ENCODE measurements at places on chromosomes 5 and 9.
A peak's percentile ranks its signal among the peaks of the same experiment; 100 is the strongest.

DNA sequence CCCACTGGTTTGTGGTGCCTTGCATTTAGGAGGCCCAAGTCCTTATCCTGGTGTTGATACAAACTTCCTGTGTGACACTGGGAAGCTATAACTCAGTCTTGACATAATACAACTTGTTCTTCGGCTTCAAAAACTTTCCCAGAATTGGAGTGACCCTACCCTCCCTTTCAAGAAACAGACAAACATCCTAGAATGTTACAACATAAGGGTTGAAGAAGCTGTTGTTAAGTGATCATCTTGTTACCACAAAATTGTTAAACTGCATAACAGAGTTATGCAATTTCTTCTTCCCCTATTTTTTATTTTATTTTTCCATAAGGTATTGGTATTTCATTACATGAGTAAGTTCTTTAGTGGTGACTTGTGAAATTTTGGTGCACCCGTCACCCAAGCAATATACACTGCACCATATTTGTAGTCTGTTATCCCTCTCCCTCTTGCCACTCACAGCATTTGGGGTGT, 21.3 kb downstream of the TLR4 start:
- no peak for DNase-seq

GRCh38 chr5:148816782-148817181, 9.6 kb upstream of the ADRB2 start:
- no peak for DNase-seq

GRCh38 chr5:14599476-14600127, 18.0 kb downstream of the OTULINL start:
- DNase-seq = no peak

- no peak for DNase-seq
These were observed 46.1 kb downstream of the NR6A1 start for GRCh38 chr9:124725068-124725452.

DNA sequence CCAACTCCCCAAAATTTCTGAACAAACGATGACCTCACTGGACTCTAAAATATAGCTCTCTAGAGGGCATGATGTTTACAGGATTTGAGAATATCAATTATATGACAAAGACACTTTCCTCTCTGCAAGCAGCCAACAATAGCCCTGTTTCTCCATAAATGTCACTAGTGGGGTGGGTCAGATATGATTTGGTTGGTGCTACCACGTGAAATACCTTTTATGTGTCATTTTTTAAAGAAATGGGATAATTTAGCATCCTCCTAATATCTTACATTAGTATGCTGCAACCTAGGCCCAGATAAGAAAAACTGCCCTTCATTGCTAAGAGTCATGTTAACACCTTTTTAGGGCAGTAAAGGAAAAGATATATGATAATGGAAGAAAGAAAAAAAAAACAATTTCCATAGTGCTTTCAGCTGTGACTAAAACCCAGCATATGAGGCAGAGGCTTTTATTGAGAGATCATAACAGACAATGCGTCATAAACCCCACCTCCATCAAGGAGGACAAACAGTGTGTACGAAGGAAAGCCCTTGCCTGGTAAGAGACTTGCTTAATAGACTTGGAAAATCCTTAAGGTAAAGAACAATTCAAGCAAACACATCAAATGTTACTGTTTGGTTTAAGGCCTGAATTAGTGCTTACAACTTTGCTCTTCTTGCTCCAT, 372.4 kb upstream of the PAPPA start:
- DNase-seq = no peak

DNA sequence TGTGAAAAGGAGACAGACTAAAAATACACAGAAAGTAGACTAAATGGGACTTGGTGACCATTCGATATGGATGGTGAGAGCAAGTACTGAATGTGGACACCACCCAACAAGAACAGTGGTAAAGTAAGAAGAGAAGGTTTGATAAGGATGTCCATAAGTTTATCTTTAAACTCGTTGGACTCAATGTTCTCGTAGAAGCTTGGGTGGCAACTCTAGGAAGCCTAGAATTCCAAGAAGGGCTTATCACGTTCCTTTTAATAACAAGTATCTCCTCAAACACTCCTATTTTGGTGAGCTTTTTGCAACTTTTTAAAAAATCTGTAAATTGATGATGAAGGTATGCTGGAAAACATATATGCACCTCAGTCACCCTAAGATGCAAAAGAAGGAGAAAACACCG, 108.6 kb upstream of the CDH6 start:
- no peak for DNase-seq

- no peak for DNase-seq
These were observed 25.5 kb downstream of the ERAP2 start for GRCh38 chr5:96901841-96902240.

DNA sequence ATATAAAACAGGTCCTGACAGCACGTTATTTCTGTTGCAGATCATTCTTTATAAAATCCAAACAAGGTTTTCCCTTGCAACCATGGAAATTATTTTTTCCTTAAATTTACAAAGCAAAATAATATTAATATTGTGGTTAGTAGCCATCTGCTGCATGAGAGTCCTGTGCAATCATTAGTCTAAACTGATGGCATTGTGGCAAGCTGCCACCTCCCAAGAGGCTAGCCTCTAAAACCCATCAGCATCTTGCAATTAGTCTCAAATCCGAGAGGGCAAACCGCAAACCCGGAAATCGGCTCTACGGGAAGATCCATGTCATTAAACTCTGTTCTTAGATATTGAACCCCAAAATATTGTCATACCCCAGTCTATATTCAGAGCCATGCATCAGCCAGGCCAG, 11.3 kb upstream of the CDH6 start:
- no peak for DNase-seq

DNA sequence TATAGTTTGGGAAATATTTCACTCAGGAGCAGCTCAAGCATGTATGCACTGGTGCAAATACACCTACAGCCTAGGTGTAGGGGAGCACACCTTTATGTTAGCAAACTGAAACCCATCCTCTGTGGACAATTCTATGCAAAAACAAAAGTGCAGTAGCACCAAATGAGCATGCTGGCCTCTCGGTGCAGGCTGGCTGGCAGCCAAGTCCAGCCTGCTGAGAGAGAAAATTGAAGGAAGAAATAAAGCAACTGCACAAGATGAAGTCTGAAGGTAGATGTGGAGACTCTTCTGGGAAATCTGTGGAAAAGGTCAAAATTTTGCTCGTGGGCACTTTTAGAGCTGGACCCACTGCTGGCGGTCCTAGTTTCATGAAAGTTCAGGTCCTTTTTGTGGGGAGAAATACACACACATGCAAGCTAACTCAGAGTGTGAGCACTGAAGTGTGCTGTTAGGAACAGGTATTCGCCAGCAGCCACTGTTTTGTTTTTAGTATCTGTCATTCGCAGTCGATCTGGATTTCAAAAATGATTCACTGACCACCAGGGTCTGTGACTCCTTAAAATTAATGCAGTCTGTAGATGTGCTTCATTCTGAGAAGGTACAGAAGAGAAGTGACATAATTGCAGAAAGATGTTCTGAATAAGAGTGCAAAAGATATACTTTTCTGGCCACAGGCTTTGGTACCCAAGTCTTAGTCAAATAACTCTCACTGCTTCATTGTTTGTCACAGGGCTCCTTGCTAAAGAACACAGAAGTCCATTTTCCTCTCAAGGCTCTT, 281.7 kb downstream of the PARP8 start:
- DNase-seq = no peak

DNA sequence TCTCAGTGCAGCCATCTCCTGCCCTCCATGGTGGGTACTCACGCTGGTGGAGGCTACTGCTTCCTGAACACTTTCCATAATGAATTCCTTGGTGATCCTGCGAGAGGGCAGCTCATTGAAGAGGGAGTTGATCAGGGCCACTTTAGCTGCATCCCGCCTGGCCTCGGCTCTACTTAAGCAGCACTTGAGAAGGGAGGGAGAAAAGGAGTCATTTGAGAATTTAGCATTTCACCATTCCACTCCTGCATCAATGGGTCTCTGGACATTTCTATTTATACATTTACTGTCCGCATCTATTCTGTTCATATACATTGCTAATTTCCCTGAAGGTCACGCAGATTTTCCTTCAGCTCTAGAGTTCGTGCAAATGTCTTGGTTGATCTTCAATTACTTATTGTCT, 35.1 kb downstream of the LIX1 start:
- no peak for DNase-seq

GRCh38 chr5:135117590-135117989, 83.6 kb upstream of the PITX1 start:
- no peak for DNase-seq

- DNase-seq = no peak
These were observed 92.1 kb downstream of the LMNB1 start for GRCh38 chr5:126869005-126869451.

- DNase-seq = no peak
These were observed 6.6 kb upstream of the HEMGN start for GRCh38 chr9:97944612-97945011.

DNA sequence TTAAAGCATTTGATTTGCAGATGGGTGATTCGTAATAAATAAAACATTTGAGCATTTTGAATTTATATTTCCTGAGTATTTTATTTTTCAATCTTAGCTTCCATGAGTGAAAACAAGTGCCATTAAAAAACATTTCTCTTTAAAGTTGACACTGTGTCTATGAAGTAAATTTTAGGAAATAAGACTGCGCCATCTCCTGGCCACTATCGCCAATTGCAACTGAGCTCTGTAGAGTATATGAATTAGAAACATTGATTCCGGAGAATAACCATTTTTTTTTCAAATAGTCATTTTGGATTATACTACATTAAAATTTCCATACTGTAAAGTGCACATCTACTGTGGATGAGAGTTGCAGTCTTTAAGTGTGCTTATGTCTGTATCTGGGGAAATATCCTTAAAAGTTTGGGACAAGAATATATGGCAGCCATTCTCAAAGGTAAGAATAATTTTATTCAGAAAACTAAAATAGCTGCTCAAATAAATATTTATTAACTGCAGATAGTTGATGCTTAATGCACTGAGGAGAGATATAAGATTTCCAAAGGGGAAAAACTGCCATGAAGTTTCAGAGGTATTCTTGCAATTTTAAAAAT, 5.9 kb downstream of the DMRTA1 start:
- DNase-seq = peak; percentile 38

DNA sequence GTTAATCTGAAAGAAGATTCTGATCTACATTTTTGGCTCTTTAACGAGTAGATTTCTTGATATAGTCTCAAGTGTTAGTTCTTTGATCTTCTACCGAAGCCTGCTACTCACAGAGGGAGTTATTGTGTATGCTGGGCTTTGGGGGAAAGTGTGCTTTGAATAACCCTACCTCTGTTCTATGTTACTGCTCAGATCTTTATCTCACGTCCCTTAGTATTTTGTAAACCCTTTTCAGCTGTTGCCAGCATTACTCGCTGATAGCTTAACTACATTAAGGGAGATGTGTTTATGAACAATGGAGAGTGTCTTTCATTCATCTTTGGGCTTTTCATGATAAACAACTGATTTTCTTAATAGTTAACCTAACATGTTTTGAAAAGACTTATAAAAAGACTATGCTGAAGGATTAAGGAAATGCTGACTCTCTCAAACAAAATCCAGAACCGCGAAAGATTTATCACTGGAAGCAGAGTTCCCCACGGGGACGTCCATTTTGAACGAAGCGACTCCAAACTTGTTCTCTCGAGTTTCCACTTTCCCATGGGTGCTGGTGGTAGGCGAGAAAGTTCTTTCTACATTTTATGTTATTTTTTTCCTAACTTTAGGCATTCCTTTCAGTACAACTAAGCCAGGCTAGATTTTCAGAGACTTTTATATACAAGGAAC, 27.9 kb upstream of the ALDH1A1 start:
- DNase-seq = no peak

- DNase-seq = no peak
These were observed 129.7 kb downstream of the YIPF5 start for GRCh38 chr5:144040615-144041305.

DNA sequence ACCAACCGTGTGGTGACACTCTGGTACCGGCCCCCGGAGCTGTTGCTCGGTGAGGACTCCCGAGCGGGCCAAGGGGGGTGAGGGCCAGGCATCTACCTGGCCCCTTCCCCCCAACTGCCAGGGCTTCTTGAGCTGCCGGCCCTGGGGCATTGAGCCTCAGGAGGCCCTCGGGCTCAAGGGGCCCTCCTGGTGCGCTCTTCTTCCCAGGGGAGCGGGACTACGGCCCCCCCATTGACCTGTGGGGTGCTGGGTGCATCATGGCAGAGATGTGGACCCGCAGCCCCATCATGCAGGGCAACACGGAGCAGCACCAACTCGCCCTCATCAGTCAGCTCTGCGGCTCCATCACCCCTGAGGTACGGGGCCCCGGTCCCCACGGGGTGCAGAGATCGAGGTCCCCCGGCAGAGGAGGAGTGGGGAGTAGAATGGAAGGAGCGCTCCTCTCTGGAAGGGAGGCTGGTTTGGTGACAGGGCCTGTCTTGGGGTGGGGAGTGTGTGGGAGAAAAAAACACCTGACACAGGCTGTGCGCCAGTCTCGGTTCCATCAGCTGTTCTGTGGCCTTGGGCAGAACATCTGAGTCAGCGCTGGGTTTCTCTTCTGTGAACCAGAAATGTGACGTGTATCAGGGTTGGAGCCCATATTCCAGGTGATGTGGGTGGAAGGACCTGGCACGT, 2.6 kb downstream of the CDK9 start:
- DNase-seq = no peak

DNA sequence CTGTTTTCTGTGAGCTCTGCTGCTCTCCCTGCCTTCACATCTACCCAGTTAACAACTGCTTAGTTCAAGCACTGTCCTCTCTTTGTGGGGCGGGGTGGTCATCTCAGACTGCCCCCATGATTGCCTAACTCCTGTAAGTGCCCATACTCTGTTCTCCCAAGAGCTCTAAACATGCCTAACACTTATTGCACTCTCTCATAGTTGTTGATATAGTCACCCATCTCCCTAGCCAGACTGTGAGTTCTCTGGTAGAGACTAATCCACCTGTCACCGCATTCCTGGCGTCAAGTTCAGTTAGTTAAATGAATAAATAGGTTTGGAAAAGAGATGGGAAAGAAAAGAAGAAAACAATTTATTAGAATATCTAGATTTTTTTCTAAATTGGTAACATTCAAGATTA, 18.3 kb upstream of the MUSK start:
- DNase-seq = no peak

- DNase-seq = no peak
These were observed 12.0 kb downstream of the FBP1 start for GRCh38 chr9:94627287-94627686.

DNA sequence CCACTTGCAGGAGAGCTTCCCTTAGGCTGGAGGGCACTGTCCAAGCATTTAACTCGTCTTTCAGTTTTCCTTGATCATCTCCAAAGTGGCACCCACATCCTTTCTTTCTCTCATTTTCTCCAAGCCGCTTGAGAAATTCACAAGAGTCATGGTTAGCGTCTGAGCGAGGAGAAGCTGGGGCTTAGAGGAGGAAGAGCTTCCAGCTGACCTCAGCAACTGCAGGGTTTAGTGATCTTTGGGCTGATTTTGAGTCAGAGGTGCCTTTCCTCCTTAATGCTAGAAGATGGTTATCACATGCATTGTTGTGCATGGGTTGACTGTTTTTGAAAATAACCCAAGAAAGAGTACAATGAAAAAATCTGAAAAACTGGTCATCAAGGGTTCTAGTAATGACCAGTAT, 134.7 kb downstream of the GADD45G start:
- no peak for DNase-seq
